ENCODE measurements at places on chromosomes 2 and 18. TPM values are rescaled to one million over a fixed set of nuclear protein-coding genes. Genes with fewer than 3 reads are reported as not detected.

DNA sequence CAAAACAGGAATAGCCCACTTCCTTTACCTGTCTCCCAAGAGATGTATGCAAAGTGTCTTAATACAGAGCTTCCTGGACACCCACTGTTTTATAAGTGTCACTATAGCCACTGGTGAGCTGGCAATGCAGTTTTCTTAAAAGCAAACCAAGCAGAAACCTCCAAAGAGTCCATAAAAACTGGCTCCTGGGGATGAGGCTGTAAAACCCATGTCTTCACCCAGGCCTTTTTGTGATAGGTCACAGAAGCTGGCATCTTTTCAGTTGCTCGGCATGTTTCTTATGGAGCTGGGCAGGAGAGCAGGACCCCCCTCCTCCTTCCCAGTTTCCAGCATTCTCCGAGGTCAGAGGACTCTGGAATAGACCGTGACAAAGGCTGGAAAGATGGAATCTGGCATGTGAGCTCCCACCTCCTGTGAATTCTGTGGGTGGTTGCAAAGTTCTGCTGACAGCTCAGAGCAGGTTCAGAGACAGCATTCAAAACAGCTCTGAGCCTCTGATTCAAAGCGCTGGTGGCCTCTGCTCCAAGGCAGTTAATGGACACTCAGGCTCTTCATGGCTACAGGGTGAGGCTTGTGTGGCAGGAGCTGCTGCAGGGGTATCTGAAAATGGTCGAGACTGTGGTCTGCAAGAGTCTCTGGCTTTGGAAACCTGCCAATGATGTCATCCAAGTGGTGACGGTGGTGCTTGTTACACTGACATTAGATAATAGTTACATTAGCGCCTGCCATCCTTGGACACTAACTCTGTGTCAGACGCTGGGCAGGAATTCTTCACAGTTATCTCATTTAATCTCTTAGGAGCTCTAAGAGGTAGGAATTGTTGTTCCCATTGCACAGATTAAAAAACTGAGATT, 283.4 kb downstream of the CLIP4 start:
- no peak for DNase-seq
- H3K27me3 ChIP-seq = peaks cover 17% of the 10 kb centered on the region
- H3K4me1 ChIP-seq = peaks cover 1% of the 10 kb centered on the region
- H3K27ac ChIP-seq = no peak overlapping the region

- no peak overlapping the region for H3K4me3 ChIP-seq
- no peak for DNase-seq
- peaks cover 44% of the 10 kb centered on the region for H3K4me1 ChIP-seq
Measured at GRCh38 chr18:58052960-58053359, 8.9 kb downstream of the NEDD4L start.

DNA sequence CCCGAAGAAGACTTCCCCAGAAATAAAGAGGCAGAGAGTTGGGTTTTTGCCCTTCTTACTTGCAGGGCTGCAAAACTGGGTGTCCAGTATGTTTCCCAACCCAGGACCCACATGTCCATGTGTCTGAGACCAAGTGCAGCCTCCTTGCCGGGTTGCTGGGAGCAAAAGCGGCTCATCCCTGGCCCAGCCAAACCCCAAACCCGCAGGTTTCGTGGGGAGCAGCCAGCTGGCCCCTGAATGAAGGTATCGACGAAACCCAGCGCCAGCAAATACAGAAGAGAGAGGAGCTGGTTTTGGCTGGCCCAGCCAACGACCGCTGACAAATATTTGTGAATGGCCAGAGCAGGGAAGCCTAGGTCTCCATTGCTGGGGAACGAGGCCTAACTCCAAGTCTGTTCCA, 197.1 kb downstream of the SMAD7 start:
- no peak overlapping the region for H3K27ac ChIP-seq
- no peaks in the 10 kb centered on the region for H3K27me3 ChIP-seq
- peaks cover 1% of the 10 kb centered on the region for H3K4me1 ChIP-seq
- no peak for DNase-seq
- H3K36me3 ChIP-seq = peaks cover 3% of the 10 kb centered on the region

DNA sequence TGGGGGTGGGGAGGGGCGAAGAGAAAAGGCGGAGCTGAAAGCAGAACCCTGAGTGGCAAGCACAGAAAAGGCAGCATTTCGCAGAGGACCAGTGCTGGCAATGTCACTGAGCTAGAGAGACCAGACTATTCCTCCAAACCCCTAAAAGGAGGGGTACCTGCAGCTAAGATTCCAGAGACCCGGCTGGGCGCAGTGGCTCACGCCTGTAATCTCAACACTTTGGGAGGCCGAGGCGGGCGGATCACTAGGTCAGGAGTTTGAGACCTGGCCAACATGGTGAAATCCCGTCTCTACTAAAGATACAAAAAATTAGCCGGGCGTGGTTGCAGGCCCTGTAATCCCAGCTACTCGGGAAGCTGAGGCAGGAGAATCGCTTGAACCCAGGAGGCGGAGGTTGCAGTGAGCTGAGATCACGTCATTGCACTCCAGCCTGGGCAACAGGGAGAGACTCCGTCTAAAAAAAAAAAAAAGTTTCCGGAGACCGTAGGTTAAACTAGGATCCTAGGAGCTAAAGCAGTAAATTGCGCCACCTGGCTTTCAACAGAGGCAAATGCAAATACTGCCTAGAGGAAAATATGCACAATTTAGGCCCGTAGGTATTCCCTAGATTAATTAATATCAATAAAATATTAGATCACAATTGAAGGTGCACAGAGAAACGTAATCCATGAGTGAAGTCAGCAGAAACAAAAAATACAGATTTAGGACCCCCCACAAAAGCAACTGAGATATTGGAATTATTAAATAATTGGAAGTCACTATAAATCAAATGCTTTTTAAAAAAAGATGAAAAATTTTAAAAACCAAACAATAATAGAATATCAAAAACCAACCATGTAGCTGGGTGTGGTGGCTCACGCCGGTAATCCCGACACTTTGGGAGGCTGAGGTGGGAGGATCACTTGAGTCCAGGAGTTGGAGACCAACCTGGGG, 4.9 kb downstream of the UCN start:
- H3K4me3 ChIP-seq = no peak overlapping the region
- no peaks in the 10 kb centered on the region for H3K36me3 ChIP-seq
- no peak for DNase-seq
- no peak overlapping the region for H3K27ac ChIP-seq

DNA sequence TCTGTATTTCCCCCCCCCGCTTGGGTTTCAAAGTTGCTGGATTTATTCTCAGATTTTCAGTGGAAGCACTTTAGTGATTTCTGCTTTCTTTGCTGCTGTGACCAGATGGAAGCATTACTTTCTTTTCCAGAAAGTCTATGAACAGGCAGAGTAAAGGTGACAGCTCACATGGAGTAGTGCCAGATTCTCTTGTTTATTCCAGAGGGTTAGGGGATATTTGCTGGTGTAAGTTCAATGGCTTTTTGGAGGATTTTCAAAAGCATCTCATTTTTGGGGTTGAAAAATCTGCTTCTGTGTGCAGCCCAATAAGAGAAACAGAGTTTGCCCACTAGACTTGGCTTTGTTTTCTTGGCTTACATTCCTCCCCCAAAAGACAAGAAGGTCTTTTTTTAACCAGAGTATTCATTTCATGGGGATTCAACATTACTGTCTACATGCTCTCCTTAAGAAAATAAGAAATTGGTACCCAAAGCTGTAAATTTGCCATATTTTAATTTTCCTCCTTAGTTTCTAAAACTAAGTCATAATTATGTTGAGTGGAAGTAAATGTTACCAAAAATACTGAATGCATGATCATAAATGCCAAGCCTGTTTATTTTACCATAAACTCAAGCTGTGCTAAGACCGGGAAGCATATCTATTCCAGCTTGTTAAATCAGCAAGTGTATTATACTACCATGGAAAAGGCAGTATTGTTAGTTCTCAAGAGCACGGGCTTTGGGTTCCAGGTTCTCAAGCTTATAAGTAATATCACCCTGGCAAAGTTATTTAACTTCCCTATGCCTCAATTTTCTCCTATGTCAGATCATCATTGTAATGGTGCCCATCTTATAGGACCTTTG, 557.2 kb downstream of the CPS1 start:
- H3K27ac ChIP-seq = no peak overlapping the region
- H3K27me3 ChIP-seq = no peaks in the 10 kb centered on the region
- H3K36me3 ChIP-seq = no peaks in the 10 kb centered on the region
- peaks cover 6% of the 10 kb centered on the region for H3K4me1 ChIP-seq

DNA sequence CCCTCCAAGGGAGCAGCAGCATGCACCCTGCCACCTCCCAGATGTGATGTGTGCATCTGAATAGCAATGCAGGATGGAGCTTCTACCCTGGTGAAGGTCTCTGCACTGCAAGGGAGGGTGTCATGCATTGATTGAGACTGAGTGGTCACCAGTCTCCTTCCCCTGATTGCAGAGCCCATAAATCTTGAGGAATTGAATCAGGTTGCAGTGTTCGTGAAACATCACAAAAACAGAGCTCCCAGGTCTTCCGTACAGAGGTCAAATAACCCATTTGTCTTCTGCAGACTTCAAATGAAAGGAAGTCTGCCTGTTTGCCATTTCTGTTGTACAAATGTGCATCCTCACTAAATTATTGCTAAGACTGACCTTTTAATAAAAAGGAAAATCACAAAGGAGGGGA, 136.8 kb downstream of the WDSUB1 start:
- no peak for DNase-seq
- peaks cover 36% of the 10 kb centered on the region for H3K4me1 ChIP-seq
- H3K4me3 ChIP-seq = no peak overlapping the region
- H3K36me3 ChIP-seq = peaks cover 6% of the 10 kb centered on the region
- no peaks in the 10 kb centered on the region for H3K27me3 ChIP-seq
- no peak overlapping the region for H3K27ac ChIP-seq

GRCh38 chr2:61469424-61470121, 1.3 kb downstream of the USP34 start:
- no peaks in the 10 kb centered on the region for H3K27me3 ChIP-seq
- H3K4me1 ChIP-seq = peaks cover 19% of the 10 kb centered on the region
- H3K36me3 ChIP-seq = peaks cover 3% of the 10 kb centered on the region
- peak overlapping the region; percentile 94 for H3K4me3 ChIP-seq

- no peaks in the 10 kb centered on the region for H3K27me3 ChIP-seq
- peaks cover 27% of the 10 kb centered on the region for H3K4me1 ChIP-seq
- no peak overlapping the region for H3K4me3 ChIP-seq
- peaks cover 1% of the 10 kb centered on the region for H3K36me3 ChIP-seq
Measured at GRCh38 chr18:34595690-34596089, 114.4 kb upstream of the DTNA start.

Gene NOL4
- total RNA-seq = 5.7 TPM

Gene FEV
- total RNA-seq = 15.6 TPM

Gene RGPD3
- total RNA-seq = 0.38 TPM

Gene IGFBP5
- total RNA-seq = 75.3 TPM

Gene NETO1
- 52.4 TPM for total RNA-seq
